Activated T-cell treated with anti-CD3 and anti-CD28 coated beads, Interleukin-2, amount 50 U/mL, for 4 hours (primary cell): ENCODE measurements at places on chromosomes 3 and 15. TPM values are rescaled to one million over a fixed set of nuclear protein-coding genes. Genes with fewer than 3 reads are reported as not detected.

STRIT1 gene
- not detected for total RNA-seq

SLC6A20 gene
- total RNA-seq = not detected

MRPS11 gene
- 67.2 TPM for total RNA-seq

CPLX3 gene
- total RNA-seq = 0.32 TPM

SPTBN5 gene
- 0.46 TPM for total RNA-seq

KNG1 gene
- 0.13 TPM for total RNA-seq

ESYT3 gene
- 0.19 TPM for total RNA-seq

SERF2 gene
- total RNA-seq = 596 TPM

SRPRB gene
- total RNA-seq = 169 TPM

DNA sequence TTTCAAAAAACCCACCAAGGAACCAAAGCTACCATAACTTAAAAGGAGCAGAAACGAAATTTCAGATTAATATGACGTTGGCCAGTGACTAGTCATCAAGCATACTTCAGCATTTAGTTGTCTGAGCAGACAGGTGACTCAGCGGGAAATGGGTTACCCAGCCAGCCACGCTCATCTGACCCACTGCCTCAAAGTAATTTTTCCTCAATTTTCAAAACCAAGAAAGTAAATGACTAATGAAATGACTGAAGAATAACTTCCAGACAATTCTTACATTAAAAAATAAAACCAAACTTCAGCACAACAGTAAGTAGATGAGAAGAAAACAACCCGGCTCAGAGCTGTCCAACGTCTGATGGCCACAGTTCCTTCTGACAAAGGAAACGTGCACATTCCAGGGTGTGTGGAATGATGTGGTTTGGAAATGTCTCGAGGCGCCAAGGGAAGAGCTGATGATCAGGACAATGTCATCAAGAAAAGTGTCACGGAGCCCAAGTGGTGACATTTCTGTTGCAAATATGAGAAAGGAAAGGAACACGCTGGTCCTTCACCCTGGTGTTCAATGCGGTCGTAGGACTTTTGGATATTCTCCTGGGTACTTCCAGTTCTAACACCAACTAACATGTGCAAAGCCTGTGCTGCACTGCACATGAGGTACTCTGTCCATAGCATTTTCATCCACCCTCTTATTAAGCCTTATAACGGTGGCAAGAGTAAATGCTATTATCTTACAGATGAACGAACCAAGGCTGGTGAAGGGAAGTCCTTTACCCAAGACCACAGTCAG, 79.1 kb downstream of the FOXP1 start:
- DNase-seq = peak; percentile 55

GRCh38 chr3:31004025-31004678, 109.7 kb upstream of the GADL1 start:
- DNase-seq = no peak

GRCh38 chr3:179046497-179047353, 24.9 kb downstream of the ZMAT3 start:
- DNase-seq = no peak

- no peak for DNase-seq
Observed at GRCh38 chr3:161358488-161358887, 12.8 kb downstream of the SPTSSB start.

DNA sequence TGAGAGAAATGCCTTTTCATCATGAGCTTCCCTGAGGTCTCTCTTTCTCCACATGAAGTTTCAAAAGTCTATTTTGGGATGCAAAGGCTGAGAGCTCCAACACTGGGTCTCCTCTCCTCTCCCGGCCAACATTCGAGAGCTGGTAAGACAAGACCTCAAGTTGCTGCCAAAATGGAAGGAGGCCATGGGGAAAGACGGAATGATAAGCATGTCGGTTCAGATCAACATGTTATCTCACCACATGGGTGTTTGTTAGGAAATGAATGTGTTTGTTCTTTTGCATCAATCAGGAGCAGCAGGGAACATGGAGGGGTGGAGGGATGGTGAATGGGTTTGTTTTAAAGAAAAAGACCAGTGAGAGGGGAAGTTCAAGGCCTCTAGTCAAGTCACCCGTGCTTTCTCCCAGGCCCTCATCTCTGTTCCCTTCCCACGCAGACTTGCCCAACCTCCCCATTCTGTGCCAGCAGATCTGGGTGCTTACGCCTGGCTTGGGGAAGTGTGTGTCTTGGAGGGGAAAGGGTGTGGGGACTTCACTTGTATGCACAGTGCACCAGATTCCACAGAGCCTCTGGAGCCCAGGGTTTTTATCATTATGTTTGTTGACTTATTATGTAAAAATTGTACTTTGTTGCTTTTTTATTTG, 23.5 kb upstream of the ATP10A start:
- DNase-seq = no peak

- DNase-seq = no peak
Observed at GRCh38 chr3:180534828-180535227, 67.1 kb upstream of the TTC14 start.

DNA sequence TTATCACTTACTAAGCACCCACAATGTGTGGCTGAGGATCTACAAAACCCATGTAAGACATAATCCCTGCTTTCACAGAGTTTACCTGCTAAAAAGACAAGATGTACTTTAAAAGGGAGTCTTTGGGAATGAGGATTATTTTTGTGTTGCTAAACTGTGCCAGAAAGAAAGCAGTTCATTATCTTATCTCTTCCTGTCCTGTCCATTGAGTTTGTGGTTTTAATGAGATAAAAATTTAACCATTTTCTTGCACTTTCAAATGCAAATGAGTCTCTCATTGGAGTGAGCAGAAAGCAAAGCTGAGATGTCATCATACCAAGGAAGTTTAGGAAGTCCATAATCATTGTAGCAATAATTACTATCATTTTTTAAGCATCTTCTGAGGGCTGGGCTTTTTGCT, 231.2 kb upstream of the ADAMTS9 start:
- DNase-seq = no peak

- no peak for DNase-seq
Observed at GRCh38 chr15:59256482-59256881, 49.8 kb downstream of the LDHAL6B start.

DNA sequence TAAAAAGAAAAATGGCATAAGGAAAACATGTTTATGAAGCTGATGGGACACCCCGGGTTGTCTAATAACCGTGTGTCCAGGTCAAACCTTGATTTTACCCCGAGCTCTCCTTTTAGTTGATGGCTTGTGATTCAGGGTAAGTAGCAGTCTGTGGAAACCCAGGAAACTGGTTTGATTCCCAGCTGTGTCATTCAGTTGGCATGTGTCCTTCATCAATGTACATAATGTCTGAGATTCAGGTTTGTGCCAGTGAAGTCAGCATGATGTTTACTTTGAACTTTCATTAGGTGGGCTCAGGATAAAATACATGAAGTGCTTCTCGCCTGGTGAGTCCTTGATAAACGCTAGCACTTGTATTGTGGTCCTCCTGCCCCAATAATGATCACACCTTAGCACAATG, 4.3 kb upstream of the COPG1 start:
- no peak for DNase-seq

- DNase-seq = no peak
Observed at GRCh38 chr3:32423534-32423933, 31.9 kb downstream of the CMTM7 start.

DNA sequence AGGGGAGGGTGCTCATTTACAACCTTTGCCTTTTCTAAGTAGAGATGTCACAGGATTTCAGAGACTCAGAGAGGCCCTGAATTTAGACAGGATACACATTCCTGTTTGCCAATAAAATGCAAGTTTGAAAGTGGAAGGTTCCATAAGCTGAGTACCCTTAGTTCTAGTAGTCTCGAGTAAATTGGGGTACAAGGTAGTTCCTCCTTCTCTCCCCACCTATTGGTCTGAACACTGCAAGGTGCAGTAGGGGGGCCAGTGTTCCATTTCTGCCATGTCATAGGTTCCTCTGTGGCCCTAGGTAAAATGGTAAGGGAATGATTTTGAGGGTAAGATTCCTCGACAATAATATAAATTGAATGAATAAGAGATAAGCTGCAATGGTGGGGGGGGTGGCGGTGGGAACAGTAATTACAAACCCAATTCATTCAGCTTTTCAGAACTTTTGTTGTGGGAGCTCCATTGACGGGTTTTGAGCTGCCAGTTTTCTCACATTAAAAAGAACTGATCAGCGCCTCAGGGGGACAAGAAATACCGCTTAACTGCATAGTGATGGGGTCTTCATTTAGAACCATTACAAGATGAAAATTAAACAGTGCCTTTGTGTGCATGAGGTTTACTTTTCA, 5.9 kb downstream of the SOX2 start:
- DNase-seq = no peak

GRCh38 chr15:46523701-46524100, 888.9 kb downstream of the SQOR start:
- DNase-seq = no peak

DNA sequence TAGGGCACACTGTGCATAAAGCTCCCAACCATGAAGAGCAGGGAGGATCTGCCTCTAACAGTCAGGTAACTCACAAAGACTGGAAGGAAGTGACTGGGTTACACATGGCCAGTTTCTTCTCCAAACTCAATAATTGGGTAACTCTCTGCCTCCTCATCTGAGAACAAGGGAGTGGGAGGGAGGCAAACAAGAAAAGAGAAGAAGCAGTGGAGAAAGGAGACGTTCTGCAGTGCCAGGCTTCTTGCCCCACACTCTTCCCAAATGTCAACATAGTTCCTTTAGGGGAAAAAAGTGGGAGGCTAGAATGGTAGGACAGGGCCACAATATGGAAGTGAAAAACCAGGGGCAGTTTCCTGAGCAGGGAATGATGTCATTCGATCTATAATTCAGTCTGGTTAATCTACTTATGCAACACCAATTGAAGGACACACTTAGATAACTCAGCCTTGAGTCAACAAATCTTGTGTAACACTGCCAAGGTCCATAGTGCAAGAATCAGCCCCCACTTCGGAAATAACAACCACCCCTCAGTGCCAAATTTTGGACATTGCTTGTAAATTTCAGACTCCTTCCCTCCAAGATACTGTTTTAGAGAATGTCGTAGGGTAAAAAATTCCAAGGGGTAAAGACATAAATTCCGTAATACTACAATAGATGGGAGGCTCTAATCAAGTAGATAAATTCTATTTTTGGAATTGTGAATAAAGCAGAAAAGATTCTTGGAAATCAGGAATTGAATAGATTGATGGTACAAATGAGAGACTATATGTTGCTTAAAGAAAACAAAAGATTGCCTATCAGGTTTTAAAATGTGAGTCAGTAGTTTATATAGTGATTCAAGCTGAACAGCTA, 143.0 kb downstream of the LPP start:
- DNase-seq = no peak

GRCh38 chr3:6860149-6860953, 564 bp upstream of the GRM7 start:
- DNase-seq = no peak

DNA sequence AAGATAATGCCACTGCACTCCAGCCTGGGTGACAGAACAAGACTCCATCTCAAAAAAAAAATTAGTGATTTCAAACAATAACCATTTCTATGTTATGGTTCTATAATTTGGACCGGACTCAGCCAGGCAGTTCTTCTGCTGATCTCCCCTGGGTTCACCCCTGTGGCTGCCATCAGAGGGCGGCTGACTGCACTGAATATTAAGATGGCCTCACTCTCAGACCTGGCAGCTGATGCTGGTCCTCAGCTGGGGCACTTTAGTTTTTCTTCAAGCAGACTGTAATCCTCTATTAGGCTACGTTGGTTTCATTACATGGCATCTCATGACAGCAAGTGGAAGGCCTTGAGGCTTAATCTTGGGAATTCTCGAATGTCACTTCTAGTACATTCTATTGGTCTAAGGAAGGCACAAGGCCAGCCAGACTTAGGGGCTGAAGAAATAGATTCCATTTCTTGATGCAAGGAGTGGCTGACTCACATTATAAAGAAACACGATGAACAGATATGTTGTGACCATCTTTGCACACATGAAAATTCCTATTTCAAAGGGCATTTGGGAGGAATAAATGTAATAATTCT, 12.8 kb downstream of the GALNT15 start:
- no peak for DNase-seq

- no peak for DNase-seq
Observed at GRCh38 chr15:66827039-66827697, 125.1 kb downstream of the SMAD6 start.

DNA sequence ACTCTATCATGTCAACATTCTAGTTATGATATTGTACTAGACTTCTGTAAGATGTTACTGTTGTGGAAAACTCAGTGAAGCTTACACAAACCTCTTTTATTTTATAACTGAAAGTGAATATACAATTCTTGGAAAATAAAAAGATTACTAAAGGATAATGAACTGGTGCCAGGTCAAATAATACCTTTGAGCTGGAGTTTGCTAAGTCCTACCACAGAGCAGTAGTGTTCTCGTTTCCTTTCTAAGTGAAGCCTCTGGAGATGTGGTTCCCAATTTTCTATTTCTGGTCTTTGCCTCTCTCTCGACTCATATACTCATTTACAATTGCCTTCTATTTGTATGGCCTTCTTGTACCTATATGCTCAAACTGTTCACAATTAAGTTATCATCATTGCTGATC, 942.9 kb downstream of the SQOR start:
- DNase-seq = no peak

DNA sequence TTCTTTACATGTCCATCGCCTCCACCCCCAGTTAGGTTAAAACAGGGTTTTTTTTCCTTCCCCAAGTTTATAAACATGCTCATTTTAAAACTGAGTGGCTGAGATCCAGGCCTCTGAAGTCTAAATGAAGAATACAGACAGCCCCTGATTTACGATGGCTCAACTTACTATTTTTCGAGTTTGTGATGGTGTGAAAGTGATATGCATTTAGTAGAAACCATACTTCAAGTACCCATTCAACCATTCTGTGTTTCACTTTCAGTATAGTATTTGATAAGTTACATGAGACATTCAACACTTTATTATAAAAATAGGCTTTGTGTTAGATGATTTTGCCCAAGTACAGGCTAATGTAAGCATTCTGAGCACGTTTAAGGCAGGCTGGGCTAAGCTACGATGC, 30.5 kb upstream of the GNB5 start:
- DNase-seq = no peak

- no peak for DNase-seq
Observed at GRCh38 chr3:172685331-172686214, 25.3 kb downstream of the NCEH1 start.

DNA sequence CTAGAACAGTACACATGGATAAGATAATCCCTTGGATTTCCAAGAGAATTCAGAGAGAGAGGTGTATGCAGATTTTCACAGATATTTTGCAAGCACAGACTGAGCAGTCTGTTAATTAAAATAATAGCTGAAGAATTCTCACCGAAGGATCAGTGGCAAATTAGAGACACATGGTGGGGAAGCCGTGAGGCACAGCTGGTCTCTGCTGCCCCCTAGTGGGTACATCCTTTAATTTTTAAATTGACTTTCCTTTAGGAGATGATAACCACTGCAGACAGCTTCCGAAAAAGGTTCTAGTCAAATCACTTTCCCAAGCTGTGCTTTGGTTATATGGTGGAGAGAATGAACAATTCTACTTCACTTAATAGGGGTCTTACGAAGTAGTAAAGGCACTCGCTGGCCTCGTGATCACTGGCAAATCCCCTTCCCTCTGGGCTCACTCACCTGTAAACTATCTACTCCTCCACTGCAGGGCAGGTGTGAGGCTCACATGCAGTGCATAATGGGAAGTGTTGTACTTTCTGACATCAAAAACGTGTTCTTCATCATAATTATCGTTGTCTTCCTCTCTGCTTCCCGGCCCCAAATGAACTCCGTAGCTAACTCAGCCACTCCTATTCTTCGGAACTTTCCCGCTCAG, 19.5 kb downstream of the MESD start:
- DNase-seq = peak; percentile 61

GRCh38 chr3:40680685-40681657, 156.2 kb downstream of the ZNF621 start:
- DNase-seq = no peak

- no peak for DNase-seq
Observed at GRCh38 chr3:50633230-50633790, 16.4 kb downstream of the MAPKAPK3 start.
